DMS 273 treated with DMSO at 0.1 percent for 48 hours (cell line): ENCODE measurements at places on chromosomes 7 and 10.

- DNase-seq: no peak
Observed at GRCh38 chr7:96285579-96285978, 36.3 kb downstream of the SLC25A13 start.

GRCh38 chr7:122310119-122311021 lies 5.8 kb upstream of the FEZF1 start:
- DNase-seq: no peak

DNA sequence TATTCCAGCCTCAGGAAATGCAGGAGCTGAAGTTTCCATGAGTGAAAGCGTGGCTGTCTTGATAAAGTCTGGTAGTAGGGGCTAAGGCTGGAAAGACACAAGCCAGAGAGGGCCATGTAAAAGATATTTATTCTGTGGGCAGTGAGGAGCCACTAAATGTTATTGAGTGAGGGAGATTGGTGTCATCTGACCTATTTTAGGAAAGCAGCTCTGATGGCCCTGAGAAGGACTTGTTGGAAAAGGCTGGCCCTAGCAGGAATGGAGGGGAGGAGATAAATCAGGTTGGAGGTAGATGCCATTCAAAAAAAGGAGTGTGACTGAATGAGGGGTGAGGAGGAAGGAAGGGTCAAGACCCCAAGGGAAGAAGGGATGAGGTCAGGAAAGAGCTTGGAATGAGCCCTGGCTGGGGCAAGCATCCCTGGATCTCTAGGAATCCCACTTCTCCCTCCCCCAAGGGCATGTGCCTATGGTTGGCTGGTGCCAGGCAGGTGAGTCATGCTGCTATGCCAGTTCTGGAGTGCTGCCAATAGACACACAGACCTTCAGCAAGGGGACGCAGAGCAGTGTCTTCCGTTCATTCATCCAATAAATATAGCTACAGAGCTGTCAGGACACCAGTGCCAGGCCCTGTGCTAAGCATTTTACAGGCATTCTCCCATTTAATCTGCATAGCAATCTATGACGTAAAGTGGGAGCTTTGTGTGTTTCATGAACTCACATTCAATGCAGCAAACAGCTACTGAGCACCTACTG lies 2.0 kb downstream of the ANKRD2 start:
- DNase-seq: no peak

DNA sequence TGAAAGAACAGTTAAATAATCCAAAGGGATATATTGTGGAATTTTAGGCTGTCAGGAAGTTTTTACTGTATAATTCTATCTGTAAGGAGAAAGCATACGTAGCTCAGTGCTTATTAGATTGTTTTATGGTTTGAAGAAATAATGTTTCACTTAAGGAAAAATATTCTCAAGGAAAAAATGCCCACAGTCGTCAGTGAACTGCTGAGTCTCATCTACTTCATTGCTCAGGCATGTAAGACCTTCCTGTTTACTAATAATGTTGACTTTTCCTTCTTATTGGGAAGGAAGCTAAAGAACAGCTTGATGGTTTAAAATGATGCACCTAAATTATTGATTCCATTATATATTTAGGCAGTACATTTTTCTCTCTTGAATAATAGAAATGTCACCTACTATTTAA lies 304.2 kb downstream of the SDK1 start:
- no peak for DNase-seq

DNA sequence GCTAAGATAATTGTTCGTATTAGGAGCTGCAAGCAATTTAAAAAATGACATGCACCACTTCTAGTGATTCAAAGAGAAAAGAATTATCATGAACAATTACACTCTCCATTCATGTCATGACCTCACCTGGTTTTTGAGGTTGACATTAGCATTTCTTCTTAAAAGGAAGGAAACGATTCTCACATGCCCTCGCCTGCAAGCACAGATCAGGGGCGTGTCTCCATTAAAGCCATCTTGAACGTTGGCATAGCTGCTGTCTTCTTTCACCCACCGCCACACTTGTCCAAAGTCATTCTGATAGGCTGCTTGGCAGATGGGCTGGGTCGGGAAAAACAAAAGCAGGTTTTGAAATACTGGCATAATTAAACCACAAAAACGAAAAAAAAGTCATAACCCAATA lies 19.9 kb downstream of the ANKRD22 start:
- DNase-seq: no peak

GRCh38 chr10:84541289-84541637 lies 212.9 kb downstream of the CCSER2 start:
- DNase-seq: no peak

- no peak for DNase-seq
Observed at GRCh38 chr7:5776894-5777660, 4.4 kb downstream of the RNF216 start.

GRCh38 chr7:131327049-131327625 lies 539 bp upstream of the MKLN1 start:
- DNase-seq: peak; percentile 70

GRCh38 chr7:155665957-155666287 lies 21.5 kb downstream of the RBM33 start:
- no peak for DNase-seq

DNA sequence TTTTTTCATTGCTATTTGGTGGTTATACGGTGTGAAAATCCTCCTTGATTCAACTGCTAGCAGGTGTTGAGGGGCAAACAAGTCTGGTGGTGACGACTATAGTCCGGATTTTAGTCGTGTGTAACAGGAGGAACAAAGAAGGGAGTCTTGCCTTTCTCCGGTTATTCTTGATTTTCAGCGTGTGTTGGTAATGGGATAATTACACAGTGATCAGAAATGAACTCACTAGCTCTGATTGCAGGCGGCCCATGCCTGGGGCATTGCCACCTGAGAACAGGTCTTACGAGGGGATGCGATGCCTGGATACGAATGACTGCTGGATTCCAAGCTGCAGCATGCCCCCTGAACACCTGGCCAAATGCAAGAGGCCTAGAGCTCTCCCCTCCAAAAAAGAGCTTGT lies 72.8 kb downstream of the CAMK1D start:
- DNase-seq: no peak

- no peak for DNase-seq
Observed at GRCh38 chr7:41822259-41822817, 119.4 kb upstream of the INHBA start.

GRCh38 chr10:63520500-63521415 lies at the start of gene REEP3:
Gene REEP3, plus strand, starts transcription at chr10:63521401. Its CDS starts 145 bp downstream, at chr10:63521546.
- DNase-seq: peak; percentile 40

DNA sequence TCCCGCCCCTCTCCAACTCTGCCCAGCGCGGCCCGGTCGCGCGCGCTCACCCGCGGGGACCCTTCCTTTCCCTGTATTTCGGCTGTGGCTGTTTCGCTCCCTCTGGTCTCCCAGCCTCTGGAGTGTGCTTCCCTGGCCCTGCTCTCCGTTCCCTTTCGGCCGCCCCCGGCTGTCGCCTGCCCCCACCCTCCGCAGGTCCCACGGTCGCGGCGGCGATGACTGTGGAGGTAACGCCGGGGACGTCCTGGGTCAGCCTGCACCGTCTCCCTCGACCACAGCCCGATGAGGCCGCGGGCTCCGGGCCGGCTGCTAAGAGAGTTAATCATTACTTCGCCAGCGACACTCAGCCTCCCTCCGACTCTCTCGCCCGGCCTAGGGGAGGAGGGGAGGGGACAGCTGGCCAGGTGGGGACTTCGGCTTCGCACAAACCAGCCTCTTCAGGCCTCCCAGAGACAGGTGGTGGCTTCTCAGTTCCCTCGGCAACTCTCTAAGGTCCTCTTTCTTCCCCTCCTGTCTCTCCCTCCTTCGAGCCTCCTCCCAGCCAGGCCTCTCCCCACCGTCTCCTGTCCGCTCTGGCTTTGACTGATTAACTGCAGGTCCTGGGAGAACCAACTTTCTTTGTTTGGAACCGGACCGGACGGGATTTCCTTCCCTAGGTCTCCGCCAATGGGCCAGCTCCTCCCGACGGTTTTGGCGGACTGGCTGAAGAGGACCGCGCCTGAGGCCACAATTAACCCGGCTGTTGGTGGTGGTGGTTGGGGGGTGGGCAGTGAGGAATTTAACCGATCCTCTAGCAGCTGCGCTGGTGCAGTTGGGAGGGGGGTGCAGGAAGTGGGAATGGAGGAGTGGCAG lies 5.6 kb upstream of the PAX2 start:
- DNase-seq: no peak

DNA sequence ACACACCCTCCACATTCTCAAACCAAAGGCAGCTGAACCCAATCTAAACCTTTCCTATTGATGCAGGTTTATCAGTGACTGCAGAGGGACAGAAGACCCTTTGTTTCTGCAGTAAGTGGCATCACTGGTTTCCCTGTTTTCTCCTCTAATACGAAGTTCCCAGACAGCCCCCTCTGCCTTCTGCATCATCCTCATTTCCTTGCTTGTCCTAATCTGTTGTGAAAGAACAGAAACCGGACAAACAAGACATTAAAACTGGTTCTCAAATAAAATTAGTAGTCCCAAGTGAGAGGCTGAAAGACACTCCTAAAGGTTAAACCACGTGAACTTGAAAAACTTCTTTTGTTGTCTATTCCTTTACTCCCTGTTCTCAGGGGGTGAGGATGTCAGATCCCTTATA lies 10.1 kb upstream of the ADRB1 start:
- DNase-seq: no peak

DNA sequence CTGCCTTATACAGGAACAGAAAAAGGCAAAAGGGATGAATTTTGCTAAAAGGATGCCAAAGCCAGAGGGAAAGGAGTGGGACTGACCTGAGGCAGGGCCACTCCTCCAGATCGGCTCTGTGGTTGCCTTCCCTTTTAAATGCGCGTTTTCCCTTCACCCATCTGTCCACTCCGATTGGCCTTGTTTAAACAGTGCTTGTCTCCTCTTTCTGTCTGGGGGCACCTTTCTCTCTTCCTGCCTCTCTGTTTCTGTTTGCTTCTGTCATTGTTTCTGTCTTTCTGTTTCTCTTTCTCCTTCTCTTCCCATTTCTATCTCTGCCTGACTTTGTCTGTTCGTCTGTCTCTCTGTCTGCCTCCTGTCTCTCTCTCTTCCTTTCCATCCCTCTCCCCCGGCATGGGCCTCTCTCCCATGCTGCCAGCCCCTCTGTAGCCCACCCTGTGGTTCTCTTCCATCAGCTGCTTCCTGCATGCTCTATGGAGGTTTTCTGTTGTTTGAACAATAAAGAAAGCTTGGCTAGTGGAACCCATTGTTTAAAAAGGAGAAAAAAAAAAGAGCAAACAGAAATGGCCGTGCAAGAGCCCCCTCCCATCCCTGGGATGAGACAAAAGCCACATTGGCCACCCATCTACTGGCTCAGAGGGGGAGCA lies 29.5 kb upstream of the HSPB1 start:
- no peak for DNase-seq

DNA sequence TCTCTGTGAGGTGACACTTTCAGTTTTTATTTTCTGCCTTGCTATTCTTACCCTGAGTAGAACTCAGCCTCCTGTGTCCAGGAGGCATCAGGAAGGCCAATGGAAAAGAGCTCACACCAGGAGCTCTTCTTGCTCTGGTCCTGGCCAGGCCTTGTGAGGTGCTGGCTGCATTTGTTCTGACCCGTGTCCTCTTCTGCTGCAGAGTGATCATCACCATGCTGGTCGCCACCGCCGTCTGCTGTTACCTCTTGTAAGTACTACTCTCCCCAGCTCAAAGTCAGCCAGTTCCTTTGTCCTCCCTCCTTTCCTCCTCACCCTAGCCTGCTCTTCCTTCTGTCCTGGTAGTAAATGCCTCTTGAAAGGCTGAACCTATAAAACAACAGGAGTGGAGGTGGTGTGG lies 1.6 kb downstream of the ATP6V0E2 start:
- no peak for DNase-seq

GRCh38 chr10:60729106-60729505 lies 49.2 kb upstream of the CDK1 start:
- DNase-seq: no peak

GRCh38 chr7:50962281-50962883 lies 179.7 kb upstream of the GRB10 start:
- DNase-seq: no peak

DNA sequence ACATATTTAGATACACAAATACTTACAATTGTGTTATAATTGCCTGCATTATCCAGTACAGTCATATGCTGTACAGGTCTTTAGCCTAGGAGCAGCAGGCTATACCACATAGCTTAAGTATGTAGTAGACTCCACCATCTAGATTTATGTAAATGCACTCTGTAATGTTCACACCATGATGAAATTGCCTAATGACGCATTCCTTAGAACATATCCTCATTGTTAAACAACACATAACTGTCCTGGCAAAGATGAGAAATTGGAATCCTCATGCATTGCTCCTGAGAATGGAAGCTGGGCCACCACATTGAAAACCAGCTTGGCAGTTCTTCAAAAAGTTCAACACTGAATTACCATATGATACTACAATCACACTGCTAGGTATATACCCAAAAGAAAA lies 1002.8 kb upstream of the CELF2 start:
- no peak for DNase-seq

- DNase-seq: no peak
Observed at GRCh38 chr10:132670546-132671227, 115.3 kb downstream of the NKX6-2 start.

DNA sequence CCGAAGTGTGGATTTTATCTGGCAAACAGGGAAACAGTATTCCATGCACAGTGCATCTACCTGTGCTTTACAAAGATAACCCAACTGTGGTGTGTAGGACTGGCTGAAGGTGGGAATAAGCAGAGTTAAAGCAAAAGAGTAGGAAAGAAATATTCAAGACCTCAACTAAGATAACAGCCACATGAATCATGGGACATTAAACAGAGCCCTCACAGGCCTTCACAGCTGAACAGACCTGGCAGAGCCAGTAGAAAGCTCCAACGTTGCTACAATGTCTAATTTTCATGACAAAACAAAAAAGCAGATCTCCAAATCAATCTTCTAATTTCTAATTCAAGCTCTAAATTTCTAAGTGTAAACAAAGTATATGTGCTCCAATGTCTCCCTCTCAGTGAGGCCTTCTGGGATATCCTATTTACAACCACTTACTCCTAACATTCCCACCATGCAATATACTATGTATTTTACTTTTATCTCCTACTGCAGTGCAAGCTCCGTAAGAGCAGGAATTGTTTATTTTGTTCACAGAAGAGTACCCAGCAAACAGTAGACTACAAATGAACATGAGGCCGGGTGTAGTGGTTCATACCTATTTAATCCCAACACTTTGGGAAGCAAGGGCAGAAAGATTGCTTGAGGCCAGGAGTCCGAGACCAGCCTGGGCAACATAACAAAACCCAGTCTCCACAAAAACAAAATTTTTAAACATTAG lies 63.5 kb downstream of the UBE2H start:
- no peak for DNase-seq

GRCh38 chr7:157739650-157740049 lies 402.8 kb downstream of the DNAJB6 start:
- DNase-seq: no peak

DNA sequence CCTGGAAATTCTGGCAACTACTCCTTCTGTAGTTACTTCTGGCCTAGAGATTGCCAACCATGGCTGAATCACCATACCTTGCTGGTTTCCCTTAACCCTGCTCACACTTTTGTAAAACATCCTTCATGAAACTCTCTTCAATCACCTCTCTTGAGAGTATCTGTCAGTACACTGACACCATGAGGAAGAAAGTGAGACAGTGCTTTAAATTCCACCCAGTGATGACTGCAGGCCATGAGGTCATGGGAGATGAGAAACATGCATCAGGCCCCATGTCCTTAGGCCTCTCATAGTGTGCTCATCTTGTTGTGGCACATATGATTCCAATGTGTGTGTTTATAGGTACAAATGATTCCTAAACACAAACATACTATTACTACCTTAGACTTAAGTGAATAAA lies 24.6 kb upstream of the NAMPT start:
- DNase-seq: no peak
